AG20443 (cell line): ENCODE measurements at places on chromosomes 1 and 21.
A peak's percentile ranks its signal among the peaks of the same experiment; 100 is the strongest.

GRCh38 chr1:48697066-48697707, 79.5 kb downstream of the BEND5 start:
- peak; percentile 65 for DNase-seq

- DNase-seq, result no peak
Measured at GRCh38 chr1:204841798-204842197, 28.9 kb upstream of the NFASC start.

GRCh38 chr1:59333626-59334277, 36.9 kb downstream of the FGGY start:
- DNase-seq, result no peak

DNA sequence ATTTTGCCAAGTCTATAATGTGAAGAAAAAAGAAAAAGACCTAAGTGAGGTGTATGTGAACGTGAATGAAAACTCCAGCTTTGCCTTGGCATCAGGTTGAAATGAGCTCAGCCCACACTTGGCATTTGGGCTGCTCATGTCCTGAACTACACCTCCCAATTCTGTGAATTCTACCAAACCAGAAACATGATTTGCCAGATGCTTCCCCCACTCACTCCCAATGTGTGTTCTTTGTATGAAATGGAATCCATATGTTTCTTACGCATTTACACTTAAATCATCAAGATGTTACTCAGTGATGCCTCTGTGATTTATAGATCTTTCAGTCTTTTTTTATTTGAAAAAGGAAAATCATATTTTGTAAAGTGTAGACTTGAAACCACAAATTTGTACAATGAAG, 32.8 kb upstream of the RUNX1 start:
- no peak for DNase-seq

GRCh38 chr21:20882462-20883407, 115.5 kb upstream of the NCAM2 start:
- no peak for DNase-seq
